Activated naive CD8-positive, alpha-beta T cell treated with anti-CD3 and anti-CD28 coated beads, Interleukin-2, amount 50 U/mL, for 16 hours (primary cell): ENCODE measurements at places on chromosomes 11 and 22.

GRCh38 chr11:90700789-90701439, 478.1 kb upstream of the CHORDC1 start:
- DNase-seq: no peak

GRCh38 chr11:109914038-109914437, 179.2 kb upstream of the ZC3H12C start:
- no peak for DNase-seq

DNA sequence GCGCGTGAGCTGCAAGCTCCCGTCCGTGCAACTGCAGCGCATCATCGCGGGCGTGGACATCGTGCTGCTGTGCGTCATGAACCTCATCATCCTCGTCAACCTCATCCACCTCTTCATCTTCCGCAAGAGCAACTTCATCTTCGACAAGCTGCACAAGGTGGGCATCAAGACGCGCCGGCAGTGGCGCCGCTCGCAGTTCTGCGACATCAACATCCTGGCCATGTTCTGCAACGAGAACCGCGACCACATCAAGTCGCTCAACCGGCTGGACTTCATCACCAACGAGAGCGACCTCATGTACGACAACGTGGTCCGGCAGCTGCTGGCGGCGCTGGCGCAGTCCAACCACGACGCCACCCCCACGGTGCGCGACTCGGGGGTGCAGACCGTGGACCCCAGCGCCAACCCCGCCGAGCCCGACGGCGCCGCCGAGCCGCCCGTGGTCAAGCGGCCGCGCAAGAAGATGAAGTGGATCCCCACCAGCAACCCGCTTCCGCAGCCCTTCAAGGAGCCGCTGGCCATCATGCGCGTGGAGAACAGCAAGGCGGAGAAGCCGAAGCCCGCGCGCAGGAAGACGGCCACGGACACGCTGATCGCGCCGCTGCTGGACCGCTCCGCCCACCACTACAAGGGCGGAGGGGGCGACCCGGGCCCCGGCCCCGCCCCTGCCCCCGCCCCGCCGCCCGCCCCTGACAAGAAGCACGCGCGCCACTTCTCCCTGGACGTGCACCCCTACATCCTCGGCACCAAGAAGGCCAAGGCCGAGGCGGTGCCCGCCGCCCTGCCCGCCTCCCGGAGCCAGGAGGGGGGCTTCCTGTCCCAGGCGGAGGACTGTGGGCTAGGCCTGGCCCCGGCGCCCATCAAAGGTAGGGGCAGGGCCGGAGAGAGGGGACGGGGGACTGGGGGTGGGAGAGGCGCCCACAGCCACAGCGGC, 7.3 kb downstream of the PANX2 start:
- DNase-seq: no peak

GRCh38 chr11:36596880-36597279, 1.2 kb downstream of the RAG2 start:
- DNase-seq: no peak

- DNase-seq: peak; percentile 30
These were observed 1.6 kb downstream of the CCND1 start for GRCh38 chr11:69642549-69642912.

DNA sequence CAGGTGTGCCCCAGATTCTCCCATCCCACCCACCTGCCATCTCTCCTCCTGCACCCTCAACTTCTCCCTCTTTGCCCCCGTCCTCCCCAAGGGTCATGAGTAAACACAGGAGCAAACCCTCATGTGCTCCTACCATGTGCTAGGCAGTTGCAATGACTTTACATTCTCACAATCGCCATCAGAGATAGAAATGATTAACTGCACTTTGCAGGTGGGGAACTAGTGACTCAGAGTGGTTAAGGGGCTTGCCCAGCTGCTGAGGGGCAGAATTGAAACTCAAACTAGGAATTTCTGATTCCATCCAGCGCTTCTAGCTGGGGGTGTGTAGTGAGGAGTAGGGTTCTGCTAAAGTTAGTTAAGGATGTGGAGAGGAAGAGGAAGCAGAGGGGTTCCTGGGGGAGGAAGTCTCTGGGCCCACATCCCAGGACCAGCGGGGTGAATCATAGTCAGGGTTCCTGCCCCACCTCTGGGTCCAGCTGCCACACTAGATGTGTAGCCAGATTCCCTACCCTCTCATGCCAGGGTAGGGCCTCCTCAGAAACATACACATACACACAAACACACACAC, 16.0 kb upstream of the PRG2 start:
- DNase-seq: no peak

DNA sequence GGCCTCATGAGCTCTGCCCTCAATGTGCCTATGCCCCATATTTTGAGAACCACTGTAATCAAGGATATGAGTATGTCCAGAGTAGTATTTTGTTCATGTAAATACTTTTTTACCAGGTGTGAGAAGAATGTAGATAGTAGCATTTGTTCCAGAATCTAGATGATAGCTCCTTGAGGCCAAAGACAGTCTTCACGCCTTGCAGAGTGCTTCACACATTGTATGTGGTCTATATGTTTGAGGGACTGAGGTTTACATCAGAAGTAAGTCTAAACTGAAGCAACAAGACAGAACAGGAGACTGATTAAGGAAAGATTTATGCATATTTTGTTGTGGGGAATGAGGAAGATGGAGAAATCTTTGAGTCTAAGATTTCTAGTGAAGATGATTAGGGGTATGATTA, 12.5 kb downstream of the CEP57 start:
- DNase-seq: no peak

- DNase-seq: no peak
These were observed 540.3 kb downstream of the NTM start for GRCh38 chr11:131910523-131911387.

- no peak for DNase-seq
These were observed 27.0 kb downstream of the CSTF3 start for GRCh38 chr11:33134276-33134675.

GRCh38 chr11:45641961-45642360, 23.5 kb downstream of the CHST1 start:
- DNase-seq: no peak

DNA sequence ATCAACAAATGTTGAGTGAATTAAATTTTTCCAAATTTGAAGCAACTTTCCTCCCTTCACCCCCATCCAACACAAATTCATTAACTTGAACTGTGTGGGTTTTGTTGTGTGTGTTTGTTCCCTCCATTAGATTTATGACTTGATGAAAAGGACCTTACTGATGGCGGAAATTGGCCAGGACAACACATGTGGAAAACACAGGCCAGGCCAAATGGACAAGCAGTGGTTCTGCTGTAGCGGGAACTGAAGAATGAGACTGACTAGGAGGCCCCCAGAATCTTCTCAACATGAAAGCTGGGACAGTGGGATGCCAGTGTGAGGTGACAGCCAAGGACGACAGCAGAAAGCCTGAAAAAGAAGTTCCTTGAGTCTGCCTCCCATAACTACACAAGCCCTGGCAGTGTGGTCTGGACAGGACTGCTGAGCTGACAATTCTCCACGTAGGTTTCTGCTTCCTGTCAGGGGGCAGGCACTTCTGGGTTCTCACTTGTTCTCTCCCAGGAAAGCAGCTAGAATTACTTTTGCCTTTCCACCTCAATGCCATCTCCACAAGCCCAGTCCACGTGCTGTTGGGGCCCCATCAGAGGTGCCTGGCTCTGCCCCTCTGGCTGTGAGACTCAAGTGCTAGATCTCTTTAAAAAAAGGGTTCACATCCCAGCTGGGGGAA, 94.3 kb downstream of the ETS1 start:
- DNase-seq: no peak

DNA sequence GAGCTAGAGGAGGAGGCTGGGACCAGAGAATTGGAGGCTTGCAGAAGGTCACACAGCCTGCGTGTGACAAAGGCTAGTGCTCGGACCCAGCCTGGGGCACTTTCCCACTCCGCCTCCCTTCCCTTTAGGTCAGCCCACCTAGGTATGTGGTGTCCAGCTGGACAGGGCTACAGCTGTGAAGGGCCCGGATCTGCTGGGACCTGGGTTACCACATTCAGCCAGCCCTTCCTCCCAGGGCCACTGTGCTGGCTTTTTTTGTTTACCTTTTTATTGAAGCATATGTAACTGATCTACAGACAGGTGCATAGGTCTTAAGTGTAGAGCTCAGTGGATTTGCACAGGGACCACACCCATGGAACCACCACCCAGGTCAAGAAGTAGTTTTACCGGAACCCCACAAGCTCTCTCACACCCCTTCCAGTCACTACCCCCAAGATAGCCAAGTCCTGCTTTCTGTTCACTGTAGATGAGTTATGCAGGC, 8.7 kb downstream of the CAPN5 start:
- DNase-seq: no peak

DNA sequence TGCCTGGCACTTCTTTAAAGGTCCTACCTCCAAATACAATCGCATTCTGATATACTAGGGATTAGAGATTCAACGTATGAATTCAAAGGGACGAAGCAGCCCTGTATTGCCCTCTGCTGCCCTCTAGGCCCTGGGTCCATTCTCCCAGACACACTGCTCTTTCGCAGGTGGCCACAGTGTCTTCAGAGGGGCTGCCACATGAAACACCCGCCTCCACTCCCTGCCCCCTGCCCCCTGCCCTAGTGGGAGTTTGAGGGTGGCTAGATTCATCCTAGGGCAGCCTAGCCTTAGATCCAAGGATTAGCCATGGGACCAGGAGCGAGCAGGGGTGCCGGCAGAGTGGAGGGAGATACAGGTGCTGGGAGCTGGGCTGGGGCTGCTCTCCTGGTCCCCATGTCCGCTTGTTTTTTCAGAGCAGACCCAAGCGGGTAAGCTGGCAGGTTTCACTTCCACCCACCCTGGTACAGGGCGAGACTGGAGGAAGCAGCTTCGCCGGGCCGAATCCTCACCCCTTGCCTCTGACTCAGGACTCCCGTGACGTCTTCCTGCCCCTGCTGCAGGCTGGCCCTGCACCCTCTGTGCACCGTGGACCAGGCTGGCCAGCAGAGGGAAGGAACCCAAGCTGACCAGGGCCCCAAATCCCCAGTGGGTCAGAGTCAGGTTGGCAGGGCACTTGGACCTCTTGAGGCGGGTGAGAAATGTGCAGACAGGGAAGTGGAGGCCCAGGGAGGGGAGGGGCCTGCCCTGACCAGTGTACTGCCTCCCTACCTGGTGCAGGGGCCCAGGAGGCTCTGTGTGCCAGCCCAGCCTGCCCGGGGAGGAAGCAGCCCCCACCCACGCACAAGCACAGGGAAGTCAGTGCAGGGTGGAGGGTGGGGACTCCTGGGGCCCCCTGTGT, 28.4 kb upstream of the HMOX1 start:
- no peak for DNase-seq

- DNase-seq: no peak
These were observed 9.9 kb downstream of the UCP3 start for GRCh38 chr11:73998846-73999575.

DNA sequence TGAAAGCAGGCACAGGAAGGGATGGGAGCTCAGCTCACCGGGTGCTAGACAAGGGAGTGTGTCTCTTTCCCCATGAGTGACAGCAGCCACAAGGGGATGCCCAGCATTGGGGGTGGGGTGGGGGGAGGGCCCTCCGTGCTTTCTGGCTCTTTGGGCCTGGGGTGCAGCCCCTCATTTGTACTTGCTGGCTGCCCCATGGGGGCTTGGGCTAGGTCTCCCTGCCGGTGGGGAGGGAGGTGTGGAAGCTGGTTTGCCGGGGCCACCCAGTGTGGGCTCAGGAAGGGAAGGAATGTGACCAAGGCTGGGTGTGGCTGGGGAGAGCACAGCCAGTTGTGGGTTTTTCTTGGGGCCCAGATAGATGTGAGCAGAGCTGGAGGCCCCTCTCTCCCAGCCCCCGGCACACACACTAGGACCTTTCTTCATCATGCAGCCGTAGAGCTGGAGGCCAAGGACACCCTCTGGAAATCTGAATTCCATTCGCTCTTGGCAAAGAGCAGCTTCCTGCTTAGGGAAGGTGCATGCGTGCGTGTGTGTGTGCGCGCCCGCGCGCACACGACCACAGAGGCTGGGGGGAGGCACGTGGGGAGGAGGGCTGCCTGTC, 25.8 kb downstream of the KCNQ1OT1 start:
- no peak for DNase-seq

- DNase-seq: no peak
These were observed 23.1 kb downstream of the CBL start for GRCh38 chr11:119229288-119229672.

GRCh38 chr11:46649180-46649738, 31.9 kb downstream of the ATG13 start:
- DNase-seq: no peak

GRCh38 chr11:7874056-7874455, 57.0 kb downstream of the OR10A6 start:
- DNase-seq: no peak

GRCh38 chr11:24679821-24680351, 183.0 kb downstream of the LUZP2 start:
- no peak for DNase-seq

GRCh38 chr11:72102631-72102945, 509 bp downstream of the LAMTOR1 start:
- DNase-seq: no peak

- no peak for DNase-seq
These were observed 904.5 kb downstream of the DLG2 start for GRCh38 chr11:84722583-84723108.

DNA sequence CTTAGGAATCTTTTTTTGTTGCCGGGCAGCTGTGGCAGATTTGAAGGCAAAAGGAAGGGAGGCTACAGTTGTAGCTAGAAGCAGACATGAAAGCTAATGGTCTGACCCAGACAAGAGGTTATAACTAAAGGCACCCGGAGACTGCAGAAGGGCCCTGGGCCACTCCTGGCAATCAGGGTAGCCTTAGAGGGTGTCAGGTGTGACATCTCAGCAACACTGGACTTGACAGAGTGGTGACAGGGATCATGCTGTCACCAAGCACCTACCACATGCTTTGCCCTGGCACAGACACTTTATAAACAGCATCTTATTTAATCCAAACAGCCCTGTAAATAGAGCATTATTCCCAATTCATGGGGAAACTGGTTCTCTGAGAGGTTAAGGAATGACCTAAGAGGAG, 25.7 kb downstream of the TUB start:
- no peak for DNase-seq

DNA sequence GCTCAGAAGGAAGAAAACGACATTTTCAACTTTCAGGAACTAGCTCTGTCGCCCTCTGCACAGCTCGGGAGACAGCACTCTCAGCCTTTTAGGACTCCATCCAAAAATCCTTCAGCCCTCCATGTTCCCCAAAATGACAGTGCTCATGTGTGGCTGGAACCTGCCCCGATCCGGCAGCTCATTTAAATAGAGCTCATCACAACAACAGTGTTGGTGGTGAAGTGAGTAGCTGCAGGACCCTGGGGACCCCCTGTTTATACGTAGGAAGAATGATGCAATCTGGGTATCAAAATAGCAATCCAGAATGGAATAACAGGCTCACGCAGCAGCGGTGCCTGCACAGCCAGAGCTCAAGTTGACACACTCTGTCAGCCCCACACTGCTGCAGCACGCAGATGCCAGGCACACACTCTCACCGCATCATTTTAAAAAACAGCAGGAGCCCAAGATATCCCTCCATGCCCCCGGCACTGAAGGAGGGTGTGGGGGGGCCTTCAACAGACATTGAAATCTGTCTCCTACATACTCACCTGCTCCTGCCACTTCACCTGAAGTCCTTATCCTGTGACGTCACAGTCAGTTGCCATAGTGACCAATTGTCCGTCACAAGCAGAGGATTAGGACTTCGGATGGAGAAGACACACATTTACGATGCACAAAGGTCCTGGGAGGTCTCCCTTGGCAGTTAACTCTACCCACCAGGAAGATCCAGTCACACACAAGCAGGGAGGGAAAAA, 24.0 kb downstream of the TRIM66 start:
- DNase-seq: no peak

GRCh38 chr22:38735465-38736256, 20.1 kb downstream of the SUN2 start:
- no peak for DNase-seq
